ENCODE measurements at places on chromosomes 3 and 15.

GRCh38 chr3:192851821-192852372 is 65.8 kb downstream of the MB21D2 start:
- DNase-seq = peak; percentile 62

DNA sequence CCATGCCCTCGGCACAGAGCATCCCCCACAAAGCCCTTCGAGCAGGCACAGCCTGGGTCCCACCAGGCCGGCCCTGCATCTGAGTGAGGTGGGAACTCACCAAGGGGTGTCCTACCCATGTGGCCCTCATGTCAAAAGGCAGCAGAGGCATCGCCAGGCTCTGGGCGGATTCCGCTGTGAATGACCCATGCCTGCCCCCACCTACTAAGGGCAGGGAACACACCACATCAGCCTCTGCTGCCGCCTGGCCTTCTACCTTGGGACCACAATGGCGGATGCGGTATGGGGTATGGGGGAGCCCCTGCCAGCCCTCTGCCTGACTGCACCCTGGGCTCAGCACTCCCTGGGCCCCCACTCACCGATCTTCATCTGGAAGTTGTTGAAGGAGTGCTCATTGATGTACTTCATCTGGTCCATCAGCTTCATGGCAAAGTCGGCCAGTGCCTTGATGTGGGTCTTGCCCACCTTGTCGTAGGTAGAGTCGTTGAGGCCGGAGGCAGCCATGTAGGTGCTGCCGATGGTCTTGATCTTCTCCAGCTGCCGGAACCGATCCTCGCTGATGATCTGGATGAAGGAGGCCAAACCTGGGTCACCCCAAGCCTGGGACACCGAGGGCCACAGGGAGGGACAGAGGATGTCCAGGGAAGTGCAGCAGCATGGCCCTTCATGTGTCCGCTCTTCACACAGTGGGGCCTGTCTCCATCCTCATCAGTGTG is 87.8 kb downstream of the SEC22A start:
- no peak for DNase-seq

DNA sequence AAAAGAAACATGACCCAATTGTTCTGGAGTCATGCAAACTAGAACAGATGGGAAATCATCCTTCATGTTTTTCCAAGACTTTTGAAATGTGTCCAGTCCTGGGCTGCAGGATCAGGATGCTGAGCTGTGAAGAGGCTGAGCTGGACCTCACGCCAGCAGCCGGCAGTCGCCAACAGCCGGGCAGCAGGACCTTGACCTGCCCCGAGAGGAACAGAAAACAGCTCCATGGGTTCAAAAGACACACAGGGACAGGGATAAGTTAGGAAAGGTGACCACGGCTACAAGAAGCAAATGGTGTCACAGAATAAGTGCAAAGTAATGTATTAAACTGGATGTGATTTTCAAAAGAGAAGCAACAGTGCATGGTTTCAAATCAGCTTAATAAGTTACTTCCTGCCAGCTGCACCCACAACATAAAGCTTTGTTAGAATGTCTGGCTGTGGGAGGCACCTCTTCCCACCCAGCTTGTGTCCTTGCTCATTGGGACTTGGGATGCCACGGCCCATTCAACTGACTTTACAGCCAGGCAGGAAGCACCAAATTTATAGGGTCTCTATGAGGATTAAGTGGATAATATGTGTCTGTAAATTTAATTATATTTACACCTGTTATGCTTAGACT is 266.4 kb downstream of the GABRG3 start:
- no peak for DNase-seq

DNA sequence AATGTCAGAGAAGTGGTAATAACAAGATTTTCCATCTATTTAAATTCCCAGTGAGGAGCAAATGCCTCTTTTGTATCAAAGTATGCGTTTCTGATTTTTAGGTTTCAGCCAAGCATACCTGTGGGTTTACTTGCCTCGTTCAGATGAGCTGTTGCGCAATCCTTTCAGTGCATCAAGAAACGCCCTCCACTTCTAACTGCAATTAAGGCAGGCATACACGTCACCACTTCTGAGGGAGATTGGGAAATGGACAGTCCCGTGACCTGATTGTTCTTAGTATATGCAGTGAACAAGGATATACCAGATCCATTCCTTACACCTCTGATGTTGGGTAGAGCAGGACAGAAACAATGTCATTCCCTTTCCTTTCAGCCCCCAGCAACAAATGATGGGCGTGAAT is 219.0 kb downstream of the ITPR1 start:
- peak; percentile 26 for DNase-seq

GRCh38 chr3:159779883-159780282 is 208.8 kb upstream of the IL12A start:
- no peak for DNase-seq

DNA sequence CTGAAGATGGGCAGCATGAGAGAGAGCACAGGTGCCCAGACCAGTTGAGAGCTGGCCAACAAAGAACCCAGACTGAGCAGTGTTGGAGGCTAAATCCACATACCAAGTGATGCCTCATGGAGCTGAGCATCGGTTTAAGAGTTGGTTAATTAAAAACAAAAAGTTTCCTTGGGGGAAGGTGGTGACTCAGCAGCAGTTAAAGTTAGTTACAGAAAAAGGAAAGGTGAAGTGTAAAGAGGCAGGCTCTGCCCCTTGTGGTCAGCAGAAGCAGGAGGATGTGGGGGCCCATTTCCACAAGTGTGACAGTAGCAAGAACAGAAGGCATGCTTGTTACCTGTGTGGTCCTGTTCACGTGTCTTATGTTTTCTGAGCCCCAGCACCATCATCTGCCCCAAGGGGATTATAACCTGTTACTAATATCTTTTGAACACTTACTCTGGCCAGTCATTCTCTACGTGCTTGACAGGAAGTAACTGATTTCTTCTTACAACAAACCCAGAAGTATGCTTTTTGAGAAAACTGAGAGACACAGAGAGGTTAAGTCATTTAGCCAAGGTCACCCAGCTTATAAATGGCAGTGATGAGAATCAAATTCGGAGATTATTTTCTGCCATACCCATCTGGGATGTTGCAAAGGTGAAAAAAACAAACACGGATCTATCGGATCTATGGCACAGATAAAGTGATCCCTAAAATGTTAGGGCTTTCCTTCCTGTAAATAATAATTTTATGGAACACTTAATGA is 91.0 kb downstream of the EPHB1 start:
- DNase-seq = no peak

DNA sequence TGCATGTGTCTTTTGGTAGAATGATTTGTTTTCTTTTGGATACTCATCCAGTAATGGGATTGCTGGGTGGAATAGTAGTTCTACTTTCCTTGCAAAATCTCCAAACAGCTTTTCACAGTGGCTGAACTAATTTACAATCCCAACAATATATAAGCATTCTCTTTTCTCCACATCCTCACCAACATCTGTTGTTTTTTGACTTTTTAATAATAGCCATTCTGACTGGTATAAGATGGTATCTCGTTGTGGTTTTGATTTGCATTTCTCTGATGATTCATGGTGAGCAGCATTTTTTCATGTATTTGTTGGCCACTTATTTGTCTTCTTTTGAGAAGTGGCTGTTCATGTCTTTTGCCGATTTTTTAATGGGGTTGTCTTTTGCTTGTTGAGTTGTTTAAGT is 55.8 kb downstream of the ST8SIA2 start:
- no peak for DNase-seq

DNA sequence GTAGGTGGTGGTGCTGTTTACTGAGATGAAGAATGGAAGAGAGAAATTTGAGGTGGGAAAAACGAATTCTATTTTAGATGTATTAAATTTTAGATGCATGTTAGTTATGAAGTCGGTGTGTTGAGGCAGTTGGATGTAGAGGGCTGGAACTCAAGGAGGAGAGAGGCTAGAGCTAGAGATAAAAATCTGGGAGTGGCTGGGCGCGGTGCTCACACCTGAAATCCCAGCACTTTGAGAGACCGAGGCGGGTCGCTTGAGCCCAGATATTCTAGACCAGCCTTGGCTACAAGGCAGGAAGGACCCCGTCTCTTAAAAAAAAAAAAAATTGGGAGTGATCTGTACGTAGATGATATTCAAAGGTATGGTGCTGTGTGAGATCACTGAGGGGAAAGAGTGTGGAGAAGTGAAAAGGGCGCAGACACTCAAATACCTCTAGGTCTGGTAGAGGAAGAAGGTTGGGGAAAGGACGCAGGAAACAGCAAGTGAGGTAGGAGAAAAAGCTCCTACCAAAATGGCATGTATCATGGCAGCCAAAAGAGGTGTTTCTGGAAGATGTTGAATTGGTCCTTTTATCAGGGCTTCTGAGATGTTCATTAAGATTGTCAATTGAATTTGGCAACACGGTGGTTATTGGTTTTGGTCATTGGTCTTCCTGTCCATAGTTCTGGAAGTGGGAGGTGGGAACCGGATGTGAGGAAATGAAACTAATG is 1.8 kb downstream of the YEATS2 start:
- no peak for DNase-seq

DNA sequence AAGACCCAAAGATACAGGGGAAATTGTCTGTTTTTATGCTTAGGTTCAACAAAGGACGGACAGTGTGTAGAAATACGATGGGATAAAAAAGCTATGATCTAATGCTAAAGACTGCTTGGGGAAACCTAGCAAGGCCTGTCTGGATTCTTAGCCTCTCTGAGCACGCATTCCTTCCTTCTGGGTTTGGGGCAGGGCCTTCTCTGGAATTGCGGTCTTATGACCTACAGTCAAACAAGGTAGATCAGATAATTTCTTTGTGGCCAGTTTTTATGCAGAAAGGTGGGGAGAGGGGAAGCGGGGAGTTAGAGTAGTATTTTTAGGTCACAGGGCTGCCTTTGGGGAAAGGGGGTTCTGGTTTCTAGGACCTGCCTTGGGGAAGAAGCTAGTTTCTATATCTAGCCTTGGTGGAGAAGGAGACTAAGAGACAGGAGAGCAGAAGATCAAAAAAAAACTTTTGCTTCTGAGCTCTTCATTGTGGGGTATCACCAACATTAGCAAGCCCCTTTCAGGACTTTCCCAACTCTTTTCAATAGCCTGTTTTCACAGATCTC is 39.1 kb upstream of the LIPC start:
- DNase-seq = no peak
